Subcutaneous preadipocyte (primary cell): ENCODE measurements at places on chromosomes 4 and X. TPM values are rescaled to one million over a fixed set of nuclear protein-coding genes. Genes with fewer than 3 reads are reported as not detected.

Gene HS3ST1
- not detected in 2 replicates for total RNA-seq

Gene AMTN
- total RNA-seq, result not detected in 2 replicates

Gene MAGEC3
- not detected in 2 replicates for total RNA-seq

Gene GPRIN3
- total RNA-seq, result under 0.01 TPM in 2 replicates

Gene PAGE2B
- total RNA-seq, result not detected in 2 replicates

Gene MXD4
- total RNA-seq, result 35.0 and 45.2 TPM in 2 replicates

Gene RAB39B
- 0.37 and 1.6 TPM in 2 replicates for total RNA-seq

Gene WFS1
- total RNA-seq, result 14.7 and 16.5 TPM in 2 replicates

Gene PDGFC
- total RNA-seq, result 22.4 and 70.4 TPM in 2 replicates

Gene GUCY1A1
- under 0.01 and 0.37 TPM in 2 replicates for total RNA-seq
